ENCODE measurements at places on chromosomes 13 and 19.

DNA sequence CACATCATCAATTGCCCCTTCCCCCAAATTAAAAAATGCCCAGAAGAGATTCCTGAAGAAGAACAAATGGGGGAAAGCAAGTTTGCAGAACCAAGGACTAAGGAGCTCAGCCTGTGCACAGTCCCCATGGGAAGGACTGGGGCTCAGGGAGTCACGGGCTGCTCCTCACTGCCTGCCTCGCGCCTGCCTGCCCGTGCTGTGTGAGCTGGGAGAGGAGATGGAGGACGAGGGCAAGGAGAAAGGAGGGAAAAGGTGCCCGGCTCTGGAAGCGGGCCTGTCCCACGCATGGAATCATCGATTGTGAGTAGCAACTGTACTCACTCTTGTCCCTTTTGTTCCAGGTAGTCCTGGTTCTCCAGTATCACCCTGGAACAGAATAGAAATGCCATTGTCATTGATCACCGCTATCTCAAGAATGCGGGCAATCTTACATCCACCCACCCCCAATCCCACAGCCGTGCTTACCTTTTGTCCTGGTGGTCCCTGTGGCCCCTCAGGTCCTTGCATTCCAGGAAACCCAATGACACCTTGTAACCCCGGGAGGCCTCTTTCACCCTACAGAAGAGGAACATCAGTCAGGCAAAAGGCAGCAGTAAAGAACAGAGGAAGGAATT is 93.4 kb downstream of the COL4A1 start:
- DNase-seq = no peak

DNA sequence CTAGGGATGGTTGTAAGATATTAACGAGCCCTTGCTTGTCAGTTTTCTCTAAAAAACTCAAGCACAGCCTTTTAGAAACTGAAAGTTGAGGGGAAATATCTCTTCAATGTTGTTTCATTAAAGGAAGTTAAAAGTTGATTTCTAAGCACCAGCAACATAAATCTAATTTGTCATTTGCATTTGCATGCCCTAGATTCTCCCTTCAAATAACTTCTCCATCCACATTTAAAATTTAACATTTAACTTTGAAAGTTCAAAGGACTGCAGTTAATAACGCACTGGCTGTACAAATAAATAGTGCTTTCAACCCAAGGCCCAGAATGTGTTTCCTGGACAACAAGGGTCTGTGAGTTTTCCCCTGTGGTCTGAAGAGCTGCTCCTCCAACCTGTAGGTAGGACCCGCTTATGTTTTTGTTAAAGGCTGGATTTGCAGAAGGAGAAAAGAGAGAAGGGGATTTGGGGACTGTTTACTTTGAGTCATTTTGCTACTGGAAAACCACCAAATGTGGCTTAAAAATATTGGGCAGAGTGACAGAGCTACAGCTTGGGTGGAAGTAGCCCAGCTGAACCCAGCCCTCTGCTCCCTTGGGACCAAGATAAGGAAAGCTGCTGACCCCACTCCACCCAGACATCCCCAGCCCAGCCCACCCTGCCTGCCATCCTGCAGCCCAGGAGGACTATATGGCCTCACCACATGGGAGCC is 39.8 kb downstream of the TNFRSF19 start:
- no peak for DNase-seq

GRCh38 chr13:76641056-76641455 is 245.1 kb downstream of the KCTD12 start:
- DNase-seq = no peak

- no peak for DNase-seq
Measured at GRCh38 chr13:43687038-43687437, 99.7 kb downstream of the ENOX1 start.

- DNase-seq = no peak
Measured at GRCh38 chr19:45250216-45250831, 747 bp upstream of the MARK4 start.

DNA sequence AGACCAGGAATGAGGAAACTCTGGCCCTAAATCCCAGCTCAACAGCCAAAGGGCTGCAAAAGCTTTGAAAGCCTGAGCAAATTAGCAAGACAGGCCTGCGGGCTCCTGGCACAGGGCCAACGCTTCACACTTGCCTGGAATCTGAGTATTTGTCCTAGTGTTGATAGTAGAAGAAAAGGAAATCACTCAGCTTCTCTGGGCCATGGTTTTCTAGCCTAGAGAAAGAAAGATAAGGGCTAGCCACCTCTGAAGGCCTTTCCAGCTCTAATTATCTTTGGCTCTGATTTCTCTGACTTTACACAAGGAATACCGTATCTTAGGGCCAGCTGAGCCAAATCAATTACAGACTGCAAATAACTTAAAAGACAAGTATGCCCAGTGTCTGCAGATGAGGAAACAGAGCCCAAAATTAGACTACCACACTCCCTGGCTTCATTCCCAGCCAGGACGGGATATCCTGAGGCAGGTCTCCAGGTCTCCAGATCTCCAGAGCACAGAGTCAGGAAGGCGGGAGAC is 69.6 kb downstream of the STK24 start:
- DNase-seq = no peak

GRCh38 chr19:15393963-15394362 is 14.4 kb upstream of the AKAP8 start:
- DNase-seq = no peak

GRCh38 chr19:13195678-13196077 is 45.5 kb downstream of the IER2 start:
- peak; percentile 31 for DNase-seq

DNA sequence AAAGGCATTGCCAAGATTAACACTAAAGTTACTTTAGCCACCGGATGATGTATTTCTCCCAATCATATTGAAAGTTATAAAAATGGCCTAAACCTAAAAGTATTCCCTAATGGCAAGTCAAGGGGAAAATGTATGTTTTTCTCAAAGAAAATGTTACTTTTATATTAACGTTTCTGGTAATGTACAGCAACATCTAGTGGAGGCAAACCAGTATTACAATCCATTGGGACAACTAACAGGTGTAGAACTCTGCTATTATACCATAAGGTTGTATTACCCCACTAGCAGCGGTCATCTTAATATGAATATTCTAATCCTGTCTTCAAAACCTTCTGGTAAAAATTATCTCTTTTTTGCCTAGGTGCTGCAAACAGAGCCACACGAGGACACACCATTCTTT is 69.2 kb downstream of the ZNF100 start:
- no peak for DNase-seq

- DNase-seq = peak; percentile 15
Measured at GRCh38 chr13:99258946-99259345, 767 bp upstream of the GPR18 start.

GRCh38 chr13:92179223-92179622 is 780.8 kb downstream of the GPC5 start:
- DNase-seq = no peak

DNA sequence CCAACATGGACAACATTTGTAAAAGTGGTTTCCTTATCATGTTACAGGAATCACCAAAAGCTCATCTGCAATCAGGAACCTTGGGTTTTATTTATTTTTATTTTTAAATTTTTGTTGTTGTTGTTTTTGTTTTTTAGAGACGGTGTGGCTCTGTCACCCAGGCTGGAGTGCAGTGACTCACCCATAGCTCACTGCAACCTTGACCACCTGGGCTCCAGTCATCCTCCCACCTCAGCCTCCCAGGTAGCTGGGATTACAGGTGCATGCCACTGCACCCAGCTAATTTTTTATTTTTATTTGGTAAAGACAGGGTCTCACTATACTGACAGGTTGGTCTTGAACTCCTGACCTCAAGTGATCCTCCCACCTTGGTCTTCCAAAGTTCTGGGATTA is 13.6 kb upstream of the SERP2 start:
- no peak for DNase-seq

GRCh38 chr13:21917086-21918015 is 246.5 kb downstream of the FGF9 start:
- no peak for DNase-seq

GRCh38 chr13:72931311-72931710 is 127.5 kb upstream of the KLF5 start:
- DNase-seq = no peak

DNA sequence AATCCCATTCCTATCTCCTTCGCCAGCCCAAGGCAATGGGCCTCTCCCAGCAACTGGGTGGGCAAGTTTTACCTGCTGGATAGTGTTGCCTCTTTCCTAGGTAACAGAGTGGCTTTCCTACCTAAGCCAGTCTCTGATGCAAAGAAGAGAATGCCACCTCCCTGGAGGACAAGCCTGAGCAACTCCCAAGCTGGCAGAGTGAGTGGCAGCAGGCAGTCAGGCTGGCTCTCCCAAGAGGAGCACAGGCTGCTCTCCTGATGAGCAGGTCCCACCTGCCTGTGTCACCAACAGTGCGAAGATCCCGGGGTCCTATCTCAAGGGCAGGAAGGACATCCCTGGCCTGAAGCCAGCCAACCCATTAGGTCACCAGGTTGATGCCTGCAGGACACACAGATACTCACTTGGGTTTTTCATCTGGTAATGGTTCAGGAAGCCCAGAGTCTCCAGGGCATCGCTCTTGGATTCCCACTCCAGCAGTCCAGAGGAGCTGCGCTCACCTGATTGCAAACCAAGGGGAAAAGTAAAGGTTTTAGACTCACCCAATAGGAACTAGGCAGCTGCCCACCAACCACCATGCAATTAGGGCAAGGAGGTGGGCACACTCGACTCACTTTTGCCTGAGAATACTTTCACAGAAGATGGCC is 5.5 kb upstream of the ECH1 start:
- no peak for DNase-seq

DNA sequence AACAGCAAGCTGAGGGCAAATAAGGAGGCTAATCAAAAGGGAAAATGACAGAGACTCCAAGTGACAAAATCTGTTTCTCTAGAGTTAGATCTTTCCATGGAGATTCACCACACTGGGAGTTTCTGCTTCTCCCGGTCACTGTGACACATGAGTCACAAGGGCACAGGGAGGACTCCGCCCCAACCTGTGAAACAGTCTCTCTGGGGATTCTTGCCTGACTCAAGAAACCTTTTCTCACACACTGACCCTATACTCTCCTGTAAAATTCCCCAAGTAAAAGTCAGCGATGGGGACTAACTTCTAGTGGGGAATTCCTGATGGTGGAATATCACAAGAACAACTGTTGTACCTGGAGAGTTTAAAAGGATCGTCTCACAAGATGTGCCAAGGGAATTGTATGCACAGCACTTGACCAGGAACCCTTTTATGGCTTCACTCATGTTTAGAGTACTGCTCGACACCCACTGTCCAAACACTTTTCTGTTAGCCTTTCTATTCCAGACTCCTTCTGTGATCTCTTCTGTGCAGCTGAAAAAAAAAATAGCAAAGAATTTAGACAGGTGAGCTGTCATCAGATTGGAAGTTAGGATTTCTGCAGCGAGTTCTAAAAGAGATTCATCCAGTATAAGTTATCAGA is 46.8 kb upstream of the URAD start:
- DNase-seq = no peak

DNA sequence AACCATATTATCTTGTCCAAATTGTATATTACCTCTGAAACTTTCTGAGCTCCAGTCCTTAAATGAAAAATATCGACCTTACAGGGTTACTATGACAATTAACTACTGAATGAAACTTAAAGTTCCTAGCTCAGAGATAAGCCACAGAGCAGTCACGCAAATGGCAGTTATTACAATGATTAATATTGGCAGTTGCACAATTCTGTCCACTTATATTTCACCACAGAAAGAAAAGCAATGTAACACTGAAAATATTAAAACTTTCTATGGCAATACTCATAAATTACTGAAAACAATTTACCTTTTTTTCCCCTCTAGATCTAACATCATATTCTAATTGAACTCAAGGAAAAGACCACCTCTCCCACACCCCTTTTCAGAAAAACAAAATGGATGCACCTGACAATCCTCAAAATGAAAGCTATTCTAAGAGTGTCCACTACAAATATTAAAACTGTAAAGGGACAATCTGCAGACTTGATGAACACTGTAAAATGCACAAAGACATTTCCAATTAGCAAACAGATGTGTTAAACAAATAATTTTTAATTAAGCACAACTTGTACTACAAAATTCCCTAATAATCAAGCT is 14.6 kb downstream of the LNX2 start:
- no peak for DNase-seq

- DNase-seq = no peak
Measured at GRCh38 chr19:41443813-41444455, 978 bp downstream of the ERICH4 start.

- no peak for DNase-seq
Measured at GRCh38 chr13:110326263-110326904, 19.3 kb downstream of the COL4A2 start.

DNA sequence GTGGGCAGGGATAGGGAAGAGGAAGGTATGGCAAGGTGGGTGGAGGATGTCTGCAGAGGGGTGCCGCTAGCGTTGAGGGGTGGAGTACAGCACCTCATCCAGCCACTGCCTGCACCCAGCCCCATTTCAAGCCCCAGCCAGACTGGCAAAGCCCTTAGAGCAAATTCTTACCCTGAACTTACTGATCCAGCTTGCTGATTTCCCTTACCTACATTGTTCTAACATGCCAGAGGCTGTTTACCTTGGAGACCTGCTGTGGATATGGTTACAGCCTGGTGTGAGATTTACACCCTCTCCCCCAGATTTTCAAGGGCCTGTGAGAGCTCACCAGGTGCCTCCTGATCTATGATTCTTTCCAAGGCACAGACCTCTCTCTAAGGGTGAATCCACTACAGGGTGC is 86.0 kb downstream of the ZNF726 start:
- DNase-seq = no peak

- DNase-seq = no peak
Measured at GRCh38 chr19:47625650-47626049, 16.7 kb downstream of the BICRA start.

GRCh38 chr19:7211191-7211951 is 82.8 kb downstream of the INSR start:
- DNase-seq = no peak

DNA sequence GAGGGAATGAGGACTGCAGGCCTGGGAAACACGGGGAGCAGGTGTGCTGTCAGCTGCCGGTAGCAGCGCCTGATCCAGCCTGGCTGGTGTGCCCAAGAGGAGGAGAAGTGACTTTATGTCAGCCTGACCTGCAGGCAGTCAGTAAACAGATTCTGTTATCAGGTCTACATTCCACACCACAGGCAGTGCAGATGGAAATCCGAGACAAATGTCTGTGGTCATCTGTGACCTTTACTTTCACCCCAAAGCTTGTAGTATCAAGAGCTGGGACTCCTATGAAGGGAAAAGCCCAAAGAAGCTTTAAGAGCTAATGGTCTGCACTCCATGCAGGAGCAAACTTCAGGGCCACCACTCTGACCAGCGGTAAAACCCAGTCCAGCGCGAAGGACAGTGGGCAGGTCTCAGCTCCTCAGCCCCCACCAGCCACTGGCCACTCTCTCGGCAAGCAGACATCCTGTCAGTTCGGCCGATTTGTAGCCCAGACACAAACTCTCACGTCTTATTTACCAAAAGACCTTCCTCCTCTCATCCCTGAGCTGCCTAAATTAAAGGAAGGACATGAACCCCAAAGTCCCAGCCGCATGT is 7.7 kb downstream of the EPS15L1 start:
- no peak for DNase-seq

GRCh38 chr13:79724348-79725103 is 243.6 kb downstream of the NDFIP2 start:
- DNase-seq = no peak

- DNase-seq = no peak
Measured at GRCh38 chr19:7850000-7850813, 20.2 kb downstream of the EVI5L start.

Measured in naive thymus-derived CD8-positive, alpha-beta T cell (primary cell).